H7 (cell line): ENCODE measurements at places on chromosomes 2 and 18.

DNA sequence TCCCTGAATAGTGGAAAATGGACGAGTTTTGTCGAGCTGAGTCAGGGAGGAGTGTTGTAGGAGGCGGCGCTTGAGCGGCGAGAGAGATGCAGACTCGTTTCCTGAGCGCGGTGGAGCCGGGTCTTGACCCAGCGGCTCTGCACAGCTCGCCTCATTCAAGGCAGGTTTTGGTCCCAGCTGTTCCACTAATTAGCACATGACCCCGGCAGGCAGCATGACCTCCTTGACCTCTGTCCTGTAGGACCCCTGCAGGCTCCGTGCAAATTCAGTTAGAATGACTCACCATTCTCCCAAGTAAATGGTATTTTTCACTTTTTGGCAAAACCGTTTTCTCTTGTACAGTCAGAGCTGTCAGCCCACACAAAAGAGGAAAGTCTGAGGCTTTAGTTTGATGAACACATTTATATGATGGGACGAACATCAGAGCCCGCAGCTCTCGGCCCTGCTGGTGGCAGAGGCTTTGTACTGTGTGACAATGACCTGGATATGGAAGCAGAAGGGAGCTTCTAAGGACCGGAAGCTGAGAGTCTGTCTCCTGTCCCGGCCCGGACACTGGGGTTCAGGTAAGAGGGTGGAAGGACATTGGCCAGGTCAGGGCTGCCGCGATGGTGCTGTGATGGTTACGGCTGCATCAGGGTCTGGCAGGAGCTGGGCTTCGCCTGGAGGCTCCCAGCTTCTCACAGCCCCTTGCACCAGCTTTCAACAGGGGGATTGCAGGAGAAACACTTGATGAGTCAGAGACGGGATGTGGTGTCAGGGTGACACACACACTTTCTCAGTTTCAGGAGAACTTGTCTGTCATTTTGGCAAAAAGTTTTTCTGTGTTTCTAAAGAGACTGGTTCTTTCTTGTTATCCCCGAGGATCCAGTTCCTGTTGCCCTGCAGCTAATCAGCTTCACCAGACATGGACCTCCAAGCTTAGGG, 29.9 kb upstream of the ALKAL2 start:
- peak; percentile 70 for DNase-seq

GRCh38 chr2:2456721-2457120, 125.6 kb upstream of the MYT1L start:
- no peak for DNase-seq

DNA sequence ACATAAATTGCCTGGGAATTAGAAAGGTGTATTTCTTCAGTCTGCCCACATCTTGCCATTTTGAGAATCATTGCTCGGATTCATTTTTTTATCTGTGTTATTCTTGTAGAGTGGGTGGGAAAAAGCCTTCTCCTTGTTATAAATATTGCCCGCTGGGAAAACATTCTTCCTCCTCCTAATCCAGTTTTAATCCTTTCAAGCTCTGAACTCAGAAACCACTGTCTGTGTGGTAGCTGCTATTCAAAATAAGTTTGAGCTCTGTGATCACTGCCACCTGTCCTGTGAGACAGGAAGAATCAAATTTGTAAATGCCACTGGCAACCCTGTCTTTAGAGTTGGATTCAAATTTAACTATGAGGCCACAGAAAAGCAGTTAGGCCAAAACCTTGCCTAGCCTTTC, 1875.2 kb upstream of the PIK3C3 start:
- no peak for DNase-seq

DNA sequence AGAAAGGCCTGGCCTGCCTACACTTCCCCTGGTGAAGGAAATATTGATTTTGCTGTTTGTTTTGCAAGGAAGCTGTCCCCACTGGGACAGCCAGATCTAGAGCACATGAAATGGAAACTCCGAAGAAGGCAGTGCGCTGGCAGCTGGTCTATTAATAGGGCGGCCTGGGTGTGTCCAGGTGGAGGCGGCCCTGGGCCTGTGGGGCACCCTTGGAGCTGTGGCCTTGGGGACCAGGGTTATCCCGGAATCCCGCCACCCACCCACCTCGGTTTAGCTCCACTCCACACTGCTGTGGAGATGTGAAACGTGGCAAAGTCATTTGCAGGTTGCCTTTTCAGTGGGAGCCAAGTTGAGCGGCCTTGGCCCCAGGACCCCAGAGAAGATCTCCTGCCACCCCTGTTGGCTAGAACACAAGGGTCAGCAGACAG, 204.3 kb downstream of the KLHL29 start:
- peak; percentile 25 for DNase-seq

GRCh38 chr18:59842947-59843346, 56.8 kb upstream of the PMAIP1 start:
- DNase-seq = no peak
